ENCODE measurements at places on chromosomes 1 and 21.

DNA sequence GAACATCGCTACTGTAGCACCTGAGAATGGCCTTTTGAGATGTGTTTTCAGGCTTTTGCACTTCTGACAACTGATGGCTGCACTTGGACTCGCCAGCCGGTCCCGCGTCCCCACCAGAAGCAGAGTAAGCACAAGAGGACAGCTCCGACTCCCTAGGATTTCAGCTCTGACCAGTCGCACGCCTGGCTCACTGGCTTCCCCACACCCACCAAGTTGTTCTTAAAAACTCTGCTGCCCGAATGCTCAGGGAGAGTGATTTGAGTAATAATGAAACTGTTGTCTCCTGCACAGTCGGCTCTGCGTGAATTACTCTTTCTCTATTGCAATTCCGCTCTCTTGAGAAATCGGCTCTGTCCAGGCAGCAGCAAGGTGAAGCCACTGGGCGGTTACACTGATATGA, 40.2 kb upstream of the NLRP3 start:
- no peak for DNase-seq

- DNase-seq, result no peak
These were observed 14.0 kb upstream of the GNG4 start for GRCh38 chr1:235663628-235664027.

- DNase-seq, result no peak
These were observed 363.5 kb upstream of the USP24 start for GRCh38 chr1:55578646-55579045.

GRCh38 chr1:47532921-47533792, 95.3 kb downstream of the FOXD2 start:
- no peak for DNase-seq

DNA sequence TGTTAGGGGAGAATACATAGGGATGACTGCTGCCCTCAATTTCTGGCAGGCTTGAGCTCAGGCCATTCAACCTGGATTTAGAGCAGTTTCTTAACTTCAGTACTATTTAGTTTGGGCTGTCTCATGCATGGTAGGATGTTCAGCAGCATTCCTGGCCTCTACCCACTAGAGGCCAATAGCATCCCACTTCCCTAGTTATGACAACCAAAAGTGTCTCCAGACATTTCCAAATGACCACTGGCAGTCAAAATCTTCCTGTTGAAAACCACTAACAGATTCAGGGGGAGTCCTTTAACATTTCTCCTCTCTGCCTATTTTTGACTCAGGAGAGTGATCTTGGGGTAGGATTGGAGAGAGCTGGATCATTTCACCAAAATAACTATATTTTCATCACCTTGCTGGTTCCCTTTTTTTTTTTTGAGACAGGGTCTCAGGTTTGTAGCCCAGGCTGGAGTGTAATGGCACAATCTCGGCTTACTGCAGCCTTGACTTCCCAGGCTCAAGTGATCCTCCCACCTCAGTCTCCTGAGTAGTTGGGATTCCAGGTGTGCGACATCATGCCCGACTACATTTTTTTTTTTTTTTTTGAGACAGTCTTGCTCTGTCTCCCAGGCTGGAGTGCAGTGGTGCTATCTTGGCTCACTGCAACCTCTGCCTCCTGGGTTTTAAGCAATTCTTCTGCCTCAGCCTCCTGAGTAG, 8.7 kb downstream of the GNAT2 start:
- no peak for DNase-seq

DNA sequence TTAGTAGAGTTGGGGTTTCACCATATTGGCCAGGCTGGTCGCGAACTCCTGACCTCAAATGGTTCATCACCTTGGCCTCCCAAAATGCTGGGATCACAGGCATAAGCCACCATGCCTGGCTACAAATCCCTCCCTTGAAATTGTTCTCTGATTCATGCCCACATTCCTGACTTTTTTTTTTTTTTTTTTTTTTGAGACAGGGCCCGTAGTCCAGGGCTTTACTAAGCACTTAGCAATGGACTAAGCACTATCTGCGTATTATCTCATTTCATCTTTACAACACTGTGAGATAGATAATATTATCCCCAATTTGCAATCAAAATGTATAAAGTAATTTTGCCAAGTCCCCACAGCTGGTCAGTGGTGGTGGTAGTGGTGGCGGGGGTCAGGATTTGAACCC, 58.9 kb downstream of the VWA5B1 start:
- no peak for DNase-seq

- no peak for DNase-seq
These were observed 19.4 kb upstream of the UBE2U start for GRCh38 chr1:64184003-64184440.

DNA sequence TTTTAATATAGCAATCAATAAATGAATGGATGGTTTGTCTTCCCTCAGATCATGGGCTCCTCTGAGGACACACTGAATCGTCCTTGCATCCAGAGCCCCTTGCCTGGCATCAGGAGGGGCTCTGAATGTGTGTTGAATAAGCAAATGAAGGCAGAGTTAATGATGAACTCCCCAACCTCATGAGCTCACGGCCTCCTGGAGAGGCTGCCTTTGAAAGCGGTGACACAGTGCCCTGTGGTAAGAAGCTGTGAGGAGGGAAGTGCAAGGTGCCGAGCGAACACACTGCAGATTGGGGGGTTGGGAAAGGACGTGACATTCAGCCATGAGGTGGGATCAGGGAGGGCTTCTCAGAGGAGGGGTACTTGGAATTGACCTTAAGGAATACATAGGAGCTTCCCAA, 3.2 kb upstream of the PARS2 start:
- no peak for DNase-seq

GRCh38 chr1:36458910-36459309, 5.3 kb downstream of the MRPS15 start:
- DNase-seq, result no peak

DNA sequence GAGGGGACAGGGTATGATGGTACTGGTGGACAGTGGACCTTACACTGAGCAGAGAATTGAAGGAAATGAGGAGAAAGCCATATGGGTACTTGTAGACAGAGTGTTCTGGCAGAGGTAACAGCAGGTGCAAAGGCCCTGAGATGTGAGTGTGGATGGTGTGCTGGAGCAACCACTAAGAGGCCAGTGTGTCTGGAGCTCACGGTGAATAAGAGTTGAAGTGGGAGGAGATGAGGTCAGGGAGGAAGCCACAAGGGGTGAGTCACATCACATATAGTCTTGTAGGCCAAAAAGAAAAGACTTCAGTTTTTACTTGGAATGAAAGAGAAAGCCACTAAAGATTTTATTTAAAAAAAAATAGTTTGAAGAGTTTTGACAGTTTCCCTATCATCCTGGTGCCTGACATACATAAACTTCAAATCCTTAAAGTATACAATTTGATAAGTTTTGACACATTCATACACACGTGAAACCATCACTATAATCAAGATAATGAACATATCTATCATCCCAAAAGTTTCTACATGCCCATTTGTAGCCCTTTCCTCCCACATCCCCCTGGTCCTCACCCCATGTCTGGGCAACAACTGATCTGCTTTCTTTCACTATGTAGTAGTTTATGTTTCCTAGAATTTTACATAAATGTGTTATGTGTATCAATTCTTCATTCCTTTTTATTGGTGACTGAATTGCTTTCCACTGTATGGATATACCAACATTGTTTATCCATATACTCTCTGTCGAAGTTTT, 148.4 kb downstream of the GPATCH2 start:
- DNase-seq, result no peak

GRCh38 chr1:114756949-114757454, 782 bp downstream of the CSDE1 start:
- no peak for DNase-seq

DNA sequence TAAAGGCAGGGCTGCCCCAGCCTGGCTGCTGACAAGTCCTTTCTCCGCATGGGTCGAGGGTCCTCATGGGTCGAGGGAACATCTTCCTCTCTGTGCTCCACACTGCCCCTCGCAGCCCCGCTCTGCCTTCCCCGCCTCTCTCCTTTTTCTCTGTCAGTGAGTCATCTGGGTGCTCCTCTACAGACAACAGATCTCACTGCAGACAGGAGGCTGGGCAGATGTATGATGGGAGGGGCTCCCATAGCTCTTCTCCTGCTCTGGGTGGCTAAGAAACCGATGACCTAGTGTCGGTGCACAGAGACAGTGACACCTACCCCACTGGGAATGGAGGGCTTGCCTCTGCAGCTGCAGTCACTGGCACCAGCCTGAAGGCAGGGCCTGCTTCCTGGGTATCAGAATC, 5.5 kb downstream of the KCNA10 start:
- no peak for DNase-seq

GRCh38 chr1:9371391-9371935, 78.8 kb downstream of the SPSB1 start:
- no peak for DNase-seq

- DNase-seq, result no peak
These were observed 24.6 kb upstream of the B3GALT2 start for GRCh38 chr1:193210996-193211395.

DNA sequence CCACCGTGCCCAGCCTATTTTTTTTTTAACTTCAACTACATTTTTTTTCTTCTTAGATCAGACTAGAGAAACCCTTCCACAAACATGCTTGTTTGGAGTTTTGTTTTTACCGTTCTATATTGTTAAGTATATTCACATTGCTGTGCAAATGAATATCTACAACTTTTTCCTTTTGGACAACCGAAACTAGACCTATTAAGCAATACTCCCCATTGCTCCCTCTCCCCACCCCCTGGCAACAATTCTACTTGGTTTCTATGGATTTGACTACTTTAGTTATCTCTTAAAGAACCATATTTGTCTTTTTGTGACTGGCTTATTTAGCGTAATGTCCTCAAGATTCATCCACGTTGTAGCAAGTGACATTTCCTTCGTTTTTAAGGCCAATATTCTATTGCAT, 19.1 kb downstream of the ETNK2 start:
- DNase-seq, result no peak

- DNase-seq, result no peak
These were observed 354.1 kb upstream of the C1orf87 start for GRCh38 chr1:60427701-60428100.

DNA sequence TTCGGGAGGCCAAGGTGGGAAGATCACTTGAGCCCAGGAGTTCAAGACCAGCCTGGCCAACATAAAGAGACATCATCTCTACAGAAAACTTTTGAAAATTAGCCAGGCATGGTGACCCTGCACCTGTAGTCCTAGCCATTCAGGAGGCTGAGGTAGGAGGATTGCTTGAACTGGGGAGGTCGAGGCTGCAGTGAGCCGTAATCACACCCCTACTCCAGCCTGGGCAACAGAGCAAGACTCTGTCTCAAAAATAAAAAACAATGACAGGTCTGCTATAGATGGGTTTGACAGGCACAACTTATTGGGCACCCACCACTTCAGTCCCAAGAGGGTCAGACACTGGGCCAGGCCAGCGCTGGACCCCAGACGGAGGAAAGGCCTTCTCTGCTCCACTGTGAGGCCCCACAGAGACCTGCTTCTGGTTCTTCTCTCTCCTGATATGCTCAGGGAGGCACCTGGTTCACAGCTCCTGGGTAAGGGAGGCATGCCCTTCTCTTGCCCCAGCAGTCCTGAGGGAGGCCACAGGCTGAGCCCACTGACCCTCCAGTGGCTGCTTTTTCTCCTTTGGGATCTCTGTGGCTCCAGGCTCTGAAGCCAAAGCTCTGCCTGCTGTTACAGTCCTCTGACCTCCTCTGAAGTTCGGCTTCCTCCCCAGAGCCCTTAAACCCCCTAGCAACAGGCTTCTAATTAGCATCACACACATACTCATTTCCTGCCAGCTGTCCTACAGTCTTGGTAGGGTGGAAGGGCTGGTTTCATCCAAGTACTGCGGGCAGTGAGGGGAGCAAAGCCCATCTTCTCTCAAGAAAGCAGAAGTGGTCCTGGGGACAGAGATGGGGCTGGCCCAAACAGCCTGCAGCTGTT, 14.4 kb downstream of the S100A16 start:
- no peak for DNase-seq

DNA sequence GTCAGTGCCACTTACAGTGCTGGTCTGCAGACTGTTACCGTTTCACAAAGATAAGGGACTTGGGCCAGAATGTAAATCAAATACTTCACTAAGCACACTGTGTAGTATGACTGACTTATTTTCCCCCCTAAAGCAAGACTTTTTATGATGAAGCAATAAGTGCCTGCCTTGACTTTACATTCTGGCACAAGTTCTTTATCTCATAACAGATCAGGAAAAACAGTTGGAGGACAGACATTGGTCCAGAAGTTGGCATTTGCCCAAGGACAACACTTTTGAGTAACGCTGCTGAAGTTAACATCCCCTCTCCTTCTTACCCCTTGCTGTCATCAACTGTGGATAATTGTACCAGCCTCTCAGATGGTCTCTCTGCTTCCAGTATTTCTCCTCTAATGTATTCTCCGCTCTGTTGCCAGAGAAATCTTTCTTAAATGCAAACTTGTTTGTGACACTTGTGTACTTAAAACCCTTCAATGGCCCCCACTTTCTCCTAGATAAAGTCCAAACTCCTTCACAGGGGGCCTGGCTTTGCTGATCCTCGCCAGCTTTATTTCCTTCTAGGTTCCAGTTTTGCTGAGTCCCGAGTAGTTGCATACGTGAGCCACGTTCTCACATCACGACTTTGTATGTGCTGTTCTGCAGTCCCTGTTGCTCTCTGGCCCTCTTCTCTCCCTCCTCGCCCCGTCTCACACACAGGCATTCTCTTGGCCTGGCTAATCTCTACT, 45.7 kb downstream of the S1PR1 start:
- DNase-seq, result no peak

DNA sequence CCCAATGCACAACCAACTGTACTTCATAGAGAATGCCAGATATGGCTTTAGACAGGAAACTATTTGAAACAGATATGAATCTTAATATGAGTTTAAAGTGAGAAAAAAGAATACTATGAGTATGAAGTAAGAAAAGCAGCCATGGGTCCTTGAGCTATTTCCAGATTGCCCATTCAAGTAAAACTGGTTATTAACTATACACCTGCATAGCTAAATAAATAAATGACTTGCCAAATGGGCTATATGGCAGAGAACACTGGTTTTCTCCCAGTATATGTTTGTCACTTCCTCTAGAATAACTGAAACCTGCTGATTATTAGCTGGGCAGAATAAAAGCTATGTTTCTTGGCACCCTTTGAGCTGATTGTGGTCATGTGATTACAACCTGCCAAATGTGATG, 17.0 kb upstream of the CD1C start:
- no peak for DNase-seq

DNA sequence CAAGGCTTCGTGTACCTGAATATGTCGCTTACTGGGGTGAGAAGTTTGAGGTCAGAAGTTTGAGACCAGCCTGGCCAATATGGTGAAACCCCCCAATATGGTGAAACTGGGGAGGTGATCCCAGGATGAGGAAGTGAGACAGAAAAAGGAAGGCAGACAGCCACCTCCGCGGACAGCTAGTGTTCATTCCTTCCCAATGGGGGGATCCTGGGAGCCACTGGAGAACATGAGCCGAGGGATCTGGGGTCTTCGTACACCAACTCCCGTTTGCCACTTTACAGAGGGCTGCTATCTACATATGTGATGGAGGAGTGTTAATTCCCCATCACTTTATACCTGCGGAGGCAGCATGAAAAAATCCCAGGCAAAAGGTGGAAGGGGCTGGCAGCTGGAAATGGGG, 19.6 kb upstream of the IFFO2 start:
- DNase-seq, result no peak

GRCh38 chr1:185600641-185601040, 133.6 kb upstream of the HMCN1 start:
- DNase-seq, result no peak

- no peak for DNase-seq
These were observed 99.6 kb upstream of the USP24 start for GRCh38 chr1:55314740-55315139.

- DNase-seq, result no peak
These were observed 36.9 kb downstream of the GDAP2 start for GRCh38 chr1:117892512-117892911.

- no peak for DNase-seq
These were observed 31.3 kb downstream of the INPP5B start for GRCh38 chr1:37915476-37916093.

Data from stimulated activated CD4-positive, alpha-beta T cell treated with anti-CD3 and anti-CD28 coated beads, Interleukin-1b, Interleukin-23, amount 100 ng/mL, for 1 hour (primary cell).